ENCODE measurements at places on chromosomes 3 and 15.
A peak's percentile ranks its signal among the peaks of the same experiment; 100 is the strongest.

GRCh38 chr3:156787926-156788663 is 38.1 kb upstream of the LEKR1 start:
- no peak for DNase-seq

DNA sequence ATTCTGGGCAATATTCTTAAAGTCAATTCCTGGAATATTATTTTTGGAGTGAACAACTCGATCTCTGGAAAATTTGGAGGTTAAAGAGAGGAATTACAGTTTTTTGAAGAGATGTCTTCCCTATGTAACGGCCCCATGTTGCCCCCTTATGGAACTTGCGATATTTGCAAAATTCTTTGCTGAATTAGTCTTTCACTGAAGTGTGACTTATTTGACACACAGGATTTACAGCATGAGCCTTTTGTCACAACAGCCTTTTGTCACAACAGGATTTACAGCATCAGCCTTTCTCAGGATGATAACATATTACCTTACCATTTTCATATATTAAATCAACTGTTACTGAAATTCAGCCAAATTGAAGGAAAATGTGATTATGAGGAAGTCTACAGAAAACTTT is 37.8 kb upstream of the SPTSSB start:
- DNase-seq = no peak

- DNase-seq = no peak
These were observed 314.1 kb upstream of the TRIM42 start for GRCh38 chr3:140363801-140364200.

- no peak for DNase-seq
These were observed 601.9 kb upstream of the TGFBR2 start for GRCh38 chr3:30004481-30004880.

- DNase-seq = no peak
These were observed 17.1 kb downstream of the LIMD1 start for GRCh38 chr3:45611628-45612081.

DNA sequence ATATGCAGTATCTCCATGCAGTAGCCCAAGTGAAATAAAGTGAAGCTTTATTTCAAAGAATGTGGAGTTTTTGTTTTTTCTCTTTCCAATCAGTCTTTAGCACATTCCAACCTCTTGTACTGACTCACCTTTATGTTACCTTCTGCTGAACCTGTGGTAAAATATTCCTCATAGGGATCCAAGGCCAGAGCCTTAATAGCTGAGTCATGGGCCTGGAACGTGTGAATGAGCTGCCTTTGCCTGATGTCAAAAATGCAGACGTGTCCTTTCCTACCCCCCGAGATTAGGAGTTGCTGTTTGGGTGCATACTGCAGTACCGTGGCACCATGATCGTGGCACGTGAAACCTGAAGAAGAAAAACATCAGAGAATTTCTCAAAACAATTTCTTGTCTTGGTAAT is 108.5 kb downstream of the GLDN start:
- DNase-seq = no peak

DNA sequence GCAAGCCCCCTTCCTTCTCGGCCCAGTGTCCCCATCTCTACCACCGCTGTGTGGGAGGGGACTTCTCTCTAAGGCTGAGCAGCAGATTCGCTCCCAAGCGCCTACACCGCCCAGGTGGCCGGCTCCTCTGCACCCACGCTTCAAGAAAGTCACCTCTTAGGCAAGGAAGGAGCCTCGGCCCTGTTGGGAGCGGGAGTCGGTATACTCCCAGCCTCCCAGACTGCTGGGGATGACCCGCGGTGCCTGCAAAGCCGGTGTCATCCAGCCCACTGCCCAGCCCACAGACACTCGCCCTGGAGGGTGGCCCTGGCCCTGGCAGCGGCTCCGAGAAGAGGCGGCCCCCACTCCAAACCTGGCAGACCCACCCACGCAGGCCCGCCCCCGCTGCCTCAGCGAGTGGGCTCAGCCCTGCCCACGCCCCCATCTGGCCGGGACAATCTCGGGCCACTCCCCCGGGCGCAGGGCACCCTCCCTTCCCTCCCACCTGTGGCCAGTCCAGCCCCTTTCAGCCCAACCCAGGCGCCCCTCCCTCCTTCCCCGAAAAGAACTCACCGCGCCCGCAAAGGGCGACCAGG is 396 bp downstream of the CHRNB4 start:
- no peak for DNase-seq

DNA sequence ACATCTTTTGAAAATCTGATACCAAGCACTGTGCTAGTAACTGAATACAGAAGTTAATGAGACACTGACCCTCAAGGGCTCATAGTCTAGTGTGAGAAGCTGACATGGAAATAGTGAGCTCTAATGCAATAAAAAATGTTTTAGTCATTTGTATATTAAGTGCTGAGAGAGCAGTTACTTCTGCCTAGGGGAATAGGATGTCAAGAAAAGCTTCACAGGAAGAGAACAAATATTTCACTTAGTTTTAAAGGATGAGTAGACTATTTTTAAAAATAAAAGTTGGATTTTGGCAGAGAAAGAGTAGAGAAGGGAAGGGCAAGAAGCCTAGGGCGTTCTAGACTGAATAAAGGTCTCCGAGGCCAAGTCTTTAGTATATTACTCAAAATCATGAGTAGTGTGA is 158.4 kb downstream of the ATG7 start:
- DNase-seq = no peak

GRCh38 chr3:195059006-195059350 is 212.0 kb downstream of the XXYLT1 start:
- no peak for DNase-seq

- DNase-seq = no peak
These were observed 44.4 kb downstream of the LSM3 start for GRCh38 chr3:14222900-14223594.

- no peak for DNase-seq
These were observed 164.3 kb upstream of the LPP start for GRCh38 chr3:187989575-187990153.

GRCh38 chr3:184823990-184824389 is 12.0 kb downstream of the VPS8 start:
- DNase-seq = no peak

GRCh38 chr3:181713676-181714612 is 2.2 kb downstream of the SOX2 start:
- DNase-seq = no peak

GRCh38 chr3:30649572-30650318 is 43.3 kb downstream of the TGFBR2 start:
- DNase-seq = no peak

- DNase-seq = no peak
These were observed 54.4 kb downstream of the INO80 start for GRCh38 chr15:41061667-41062066.

DNA sequence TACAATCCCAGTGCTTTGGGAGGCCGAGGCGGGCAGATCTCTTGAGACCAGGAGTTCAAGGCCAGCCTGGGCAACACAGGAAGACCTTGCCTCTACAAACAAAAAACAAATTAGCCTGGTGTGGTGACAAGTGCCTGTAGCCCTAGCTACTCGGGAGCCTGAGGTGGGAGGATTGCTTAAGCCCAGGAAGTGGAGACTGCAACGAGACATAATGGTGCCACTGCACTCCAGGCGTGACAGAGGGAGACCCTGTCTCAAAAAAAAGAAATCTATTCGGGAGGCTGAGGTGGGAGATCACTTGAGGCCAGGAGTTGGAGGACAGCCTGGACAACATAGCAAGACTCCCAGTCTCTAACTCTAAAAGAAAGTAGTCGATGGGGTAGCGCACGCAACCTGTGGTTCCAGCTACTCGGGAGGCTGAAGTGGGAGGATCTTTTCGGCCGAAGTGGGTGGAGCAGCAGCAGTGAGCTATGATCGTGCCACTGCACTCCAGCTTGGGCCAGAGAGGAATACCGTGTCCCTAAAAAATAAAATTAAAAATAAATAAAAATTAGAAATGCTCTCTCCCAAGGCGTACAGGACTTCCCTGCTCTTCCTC is 775 bp downstream of the C3orf33 start:
- DNase-seq = no peak

DNA sequence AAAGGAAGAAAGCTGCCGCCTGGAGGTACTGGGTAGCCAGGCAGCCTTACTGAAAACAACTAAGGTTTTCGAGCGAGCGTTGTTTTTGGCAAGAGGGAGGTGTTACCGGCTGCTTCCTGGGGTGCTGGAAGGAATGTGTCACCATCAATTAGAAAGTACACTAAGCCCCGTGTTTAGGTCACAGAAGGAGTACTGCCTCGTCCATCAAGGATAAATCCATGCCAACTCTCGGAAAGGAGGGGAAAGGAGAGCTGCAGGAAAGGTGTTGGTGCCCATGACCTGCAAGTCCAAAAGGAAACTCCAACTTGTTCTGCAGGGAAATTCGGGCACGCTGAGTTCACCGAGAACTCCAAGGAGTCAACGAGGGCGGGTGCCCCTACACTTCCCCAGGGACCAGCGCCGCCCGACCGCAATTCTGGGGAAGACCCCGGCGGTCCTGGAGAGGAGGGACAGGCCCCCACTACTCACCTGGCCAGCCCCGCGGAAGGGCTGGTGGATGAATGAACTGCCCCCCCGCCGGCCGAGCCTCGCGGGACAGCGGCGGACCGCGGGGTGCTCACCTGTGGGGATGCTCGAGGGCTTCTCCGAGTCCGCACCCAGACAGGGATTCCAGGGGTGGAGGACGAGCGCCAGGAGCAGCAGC is 542 bp downstream of the PLOD2 start:
- peak; percentile 71 for DNase-seq

DNA sequence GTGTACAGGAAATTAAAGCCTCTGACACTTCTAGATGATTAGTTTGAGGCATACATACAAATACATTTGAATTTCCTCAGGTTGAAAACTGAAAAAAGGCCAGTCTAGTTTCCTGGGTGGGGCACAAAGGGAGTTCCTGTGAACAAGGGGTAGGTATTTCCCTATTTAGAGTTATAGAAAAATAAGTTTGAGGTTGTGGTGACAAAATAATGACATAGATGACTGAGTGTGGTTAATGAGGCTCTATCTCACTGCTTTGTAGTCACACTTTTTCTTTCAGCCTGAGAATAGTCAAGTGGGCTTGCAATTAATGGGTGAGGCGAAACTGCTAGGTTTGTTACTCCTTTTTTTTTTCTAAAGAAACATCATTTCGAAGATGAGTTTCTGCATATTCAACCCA is 4.3 kb downstream of the SLCO3A1 start:
- DNase-seq = no peak

GRCh38 chr3:58577269-58577821 is at the start of gene FAM107A:
TSS of gene FAM107A (minus strand) at chr3:58577391. CDS start at chr3:58569860, 7,531 bp downstream.
- no peak for DNase-seq

DNA sequence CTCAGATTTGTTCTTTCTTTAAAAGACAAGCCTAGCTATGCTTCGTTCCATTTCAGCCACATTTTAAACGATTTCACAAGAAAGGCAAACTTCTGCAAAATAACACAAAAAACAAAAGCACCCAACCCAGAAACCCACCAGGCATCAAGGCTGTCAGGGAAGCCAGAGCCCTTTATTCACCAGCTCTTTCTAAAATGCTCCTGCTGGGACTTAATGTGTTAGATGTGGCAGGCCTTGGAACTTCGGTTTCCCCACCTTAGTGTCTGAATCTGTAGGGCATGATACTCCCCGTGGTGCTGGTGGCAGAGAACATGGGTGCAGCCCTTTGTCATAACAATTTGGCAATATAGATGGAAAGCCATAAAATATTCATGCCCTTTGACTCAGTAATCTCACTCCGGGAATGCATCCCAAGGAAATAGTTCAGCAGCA is 56.8 kb upstream of the LCTL start:
- no peak for DNase-seq

DNA sequence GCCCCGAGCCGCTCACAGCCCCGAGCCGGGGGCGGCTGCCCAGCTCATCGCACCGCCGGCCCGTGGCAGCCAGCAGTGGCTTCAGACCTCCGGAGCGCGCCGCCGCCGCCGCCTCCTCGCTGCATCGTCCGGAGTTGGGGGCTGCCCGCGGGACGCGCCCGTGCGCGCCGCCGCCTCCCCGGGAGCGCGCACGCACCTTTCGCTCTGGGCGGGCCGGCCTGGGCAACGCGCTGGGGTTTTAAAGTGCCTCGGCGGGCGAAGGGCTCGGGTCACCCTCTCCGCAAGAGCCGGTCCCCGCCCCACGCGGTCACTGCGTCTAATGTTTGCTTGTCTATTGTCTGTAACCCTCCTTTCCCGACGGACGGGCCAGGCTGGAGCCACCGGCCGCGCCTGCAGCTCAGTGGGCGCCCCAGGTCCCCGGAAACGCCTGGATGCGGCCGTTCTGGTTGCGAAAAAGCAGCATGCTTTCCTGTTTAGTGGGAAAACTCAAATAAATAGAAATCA is at the start of gene RYK:
TSS of gene RYK (minus strand) at position 143 of the 504 bp plus-strand sequence. CDS start 205 bp downstream, outside the sequence.
- peak; percentile 78 for DNase-seq

DNA sequence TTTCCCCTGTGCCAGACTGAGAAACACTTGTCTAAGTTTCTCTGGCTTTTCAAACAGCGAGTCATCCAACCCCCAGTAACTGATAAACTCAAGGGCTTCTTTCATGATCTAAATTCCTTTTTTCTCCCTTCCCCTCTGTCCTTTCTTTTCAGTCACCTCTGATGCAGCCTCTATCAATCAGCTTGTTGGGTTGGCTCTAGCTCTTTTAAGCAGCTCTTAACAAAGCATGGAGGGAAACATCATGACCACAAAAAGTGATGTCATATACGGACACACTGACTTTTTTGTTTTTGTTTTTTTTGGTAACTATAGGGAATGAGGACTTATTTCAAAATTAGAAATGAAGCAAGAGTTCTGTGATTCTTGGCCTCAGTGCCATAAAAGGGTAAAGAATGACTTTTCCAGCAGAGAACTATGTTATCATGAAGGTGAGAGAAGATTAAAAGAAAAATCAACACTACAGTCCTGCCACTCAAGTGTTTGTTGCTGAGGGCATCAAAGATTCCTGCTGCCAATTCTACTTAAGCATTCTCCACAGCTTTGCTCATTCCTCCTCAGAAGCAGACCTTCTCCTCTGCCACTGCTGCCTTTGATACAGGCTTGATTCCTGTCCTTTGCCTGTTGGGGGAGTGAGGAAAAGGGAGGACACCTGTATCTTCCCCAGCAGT is 457.0 kb upstream of the ONECUT1 start:
- DNase-seq = no peak

GRCh38 chr3:14489641-14490040 is 50.5 kb downstream of the GRIP2 start:
- no peak for DNase-seq

DNA sequence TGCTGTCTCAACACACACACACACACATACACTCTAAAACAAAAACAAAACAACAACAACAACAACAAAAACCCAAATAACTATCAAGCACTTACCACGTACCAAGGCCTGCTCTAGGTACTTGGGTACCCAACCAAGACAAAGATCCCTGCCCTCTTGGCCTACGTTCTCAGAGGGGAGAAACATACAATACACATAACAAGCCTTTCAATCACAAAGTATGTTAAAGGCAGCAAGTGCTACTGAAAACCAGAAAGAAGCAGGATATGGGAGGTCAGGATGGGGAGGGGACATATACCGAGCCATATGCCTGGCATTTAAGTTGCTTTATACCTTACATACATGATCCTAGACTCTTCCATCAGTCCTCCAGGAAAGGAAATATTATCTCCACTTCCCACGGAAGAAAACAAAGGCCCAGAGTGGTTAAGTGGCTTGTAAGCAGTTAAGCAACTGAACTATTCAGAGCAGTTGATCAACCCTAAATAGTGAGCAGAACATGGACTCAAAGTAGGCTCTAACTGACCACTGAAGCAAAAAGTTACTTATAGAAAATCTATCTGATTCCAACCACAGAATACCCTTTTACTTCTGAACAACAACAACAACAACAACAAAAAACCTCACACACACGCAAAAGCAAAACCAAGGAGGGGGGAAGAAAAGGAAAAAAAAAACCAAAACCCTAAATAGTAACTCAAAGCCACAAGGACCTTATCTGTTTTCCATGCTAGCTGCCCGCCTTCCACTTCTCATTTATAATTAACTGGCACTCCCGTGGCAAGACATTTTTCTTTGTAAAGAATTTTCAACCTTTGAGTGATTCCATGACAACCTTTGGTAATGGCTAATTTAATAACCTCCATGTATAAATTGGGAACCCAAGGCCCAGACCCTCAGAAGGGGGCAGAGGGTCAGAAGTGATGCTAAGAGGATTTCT is 21.0 kb downstream of the PRICKLE2 start:
- no peak for DNase-seq
